NCI-H1092 (cell line): ENCODE measurements at places on chromosomes 4 and X.

DNA sequence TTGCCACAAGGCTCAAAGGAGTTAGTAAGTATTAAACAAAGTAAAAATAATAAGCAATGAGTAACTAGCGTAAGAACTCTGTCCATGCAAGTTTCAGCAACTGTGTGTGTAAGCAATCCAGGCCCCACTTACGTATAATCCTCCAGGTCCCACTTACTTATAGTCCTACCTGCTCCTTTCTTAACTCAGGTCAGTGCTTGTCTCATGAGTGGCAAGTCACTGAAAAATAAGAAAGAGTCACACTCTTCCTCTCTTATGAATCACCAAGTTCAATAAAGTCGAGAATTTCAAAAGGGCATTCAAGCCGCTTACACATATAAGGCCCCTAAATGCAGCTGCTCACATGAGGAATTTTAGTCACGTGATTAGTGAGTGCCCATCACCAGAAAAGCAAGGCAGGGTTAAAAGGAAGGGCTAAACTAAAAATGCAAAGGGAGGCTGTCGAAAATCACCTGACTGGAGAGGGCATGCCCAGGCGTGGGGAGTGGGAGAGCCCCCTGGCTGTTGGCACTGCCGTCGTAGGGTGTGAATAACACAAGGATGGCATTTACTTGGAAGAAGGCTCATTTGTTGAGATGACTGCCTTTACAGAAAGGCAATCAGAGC lies 58.2 kb downstream of the ZNF827 start:
- no peak for DNase-seq

DNA sequence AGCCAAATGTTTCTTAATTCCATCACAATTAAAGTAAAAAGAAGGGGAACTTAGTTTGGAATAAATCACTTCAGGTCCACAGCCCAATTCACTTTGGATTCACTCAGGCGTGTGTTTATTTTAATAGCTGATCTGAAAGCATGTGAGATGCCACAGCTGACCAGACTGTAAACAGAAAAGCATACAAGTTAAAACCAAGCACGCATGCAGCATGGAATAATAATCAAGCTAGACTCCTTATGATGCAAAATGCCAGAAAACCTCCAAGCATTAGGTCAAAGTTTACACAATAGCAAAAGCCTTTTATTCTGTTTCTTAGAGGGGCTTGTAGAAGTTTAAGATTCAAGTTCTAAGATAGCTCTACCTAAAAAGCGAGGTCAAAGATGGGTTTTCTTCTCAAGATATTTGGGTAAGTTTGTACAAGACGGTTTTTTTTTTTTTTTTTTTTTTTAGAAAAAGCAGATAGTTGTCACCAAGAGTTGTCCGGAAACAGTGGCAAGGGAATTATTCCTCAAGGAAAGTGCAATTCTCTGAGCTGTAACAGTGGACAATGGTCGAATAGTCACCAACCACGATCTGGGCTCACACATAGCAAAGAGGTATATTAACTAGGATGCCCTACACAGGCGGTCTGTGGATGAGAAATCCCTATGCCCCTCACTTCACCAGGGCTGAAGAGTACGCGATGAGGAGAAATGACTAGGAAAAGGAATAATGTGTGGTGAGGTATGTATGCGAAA lies 763 bp upstream of the PRRG1 start:
- DNase-seq: no peak

- no peak for DNase-seq
These were observed 535.9 kb downstream of the IQCM start for GRCh38 chr4:149279776-149280175.

GRCh38 chr4:67014592-67014991 lies 530.7 kb downstream of the CENPC start:
- no peak for DNase-seq

DNA sequence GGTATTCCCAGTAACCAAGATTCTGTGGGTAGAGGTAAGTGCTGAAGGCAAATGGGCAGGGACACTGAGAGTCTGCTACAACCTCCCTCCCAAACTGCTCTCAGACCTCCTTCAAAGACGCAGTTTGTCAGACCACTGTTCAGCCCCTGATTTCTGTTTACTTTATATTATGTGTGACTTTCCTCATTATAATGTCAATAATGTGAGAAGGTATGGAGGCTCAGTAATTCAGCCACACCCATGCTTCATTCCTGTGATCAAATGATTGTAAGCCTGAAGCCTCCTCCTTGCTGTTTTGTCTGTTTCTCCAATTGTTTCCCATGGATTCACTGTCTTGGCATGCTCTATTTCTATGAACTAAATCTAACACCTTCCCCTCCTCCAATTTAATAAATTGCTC lies 75.6 kb downstream of the SYTL5 start:
- DNase-seq: no peak

DNA sequence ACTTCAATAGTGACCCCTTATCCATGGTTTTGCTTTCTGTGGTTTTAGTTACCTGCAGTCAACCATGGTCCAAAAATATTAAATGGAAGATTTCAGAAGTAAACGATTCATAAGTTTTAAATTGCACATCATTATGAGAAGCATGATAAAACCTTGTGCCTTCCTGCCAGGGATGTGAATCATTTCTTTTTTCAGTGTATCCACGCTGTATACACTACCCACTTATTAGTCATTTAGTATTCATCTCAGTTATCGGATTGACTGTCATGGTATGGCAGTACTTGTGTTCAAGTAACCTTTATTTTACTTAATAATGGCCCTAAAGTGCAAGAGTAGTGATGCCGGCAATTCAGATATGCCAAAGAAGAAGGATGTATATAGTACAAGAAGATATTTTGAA lies 37.7 kb upstream of the TASL start:
- no peak for DNase-seq

DNA sequence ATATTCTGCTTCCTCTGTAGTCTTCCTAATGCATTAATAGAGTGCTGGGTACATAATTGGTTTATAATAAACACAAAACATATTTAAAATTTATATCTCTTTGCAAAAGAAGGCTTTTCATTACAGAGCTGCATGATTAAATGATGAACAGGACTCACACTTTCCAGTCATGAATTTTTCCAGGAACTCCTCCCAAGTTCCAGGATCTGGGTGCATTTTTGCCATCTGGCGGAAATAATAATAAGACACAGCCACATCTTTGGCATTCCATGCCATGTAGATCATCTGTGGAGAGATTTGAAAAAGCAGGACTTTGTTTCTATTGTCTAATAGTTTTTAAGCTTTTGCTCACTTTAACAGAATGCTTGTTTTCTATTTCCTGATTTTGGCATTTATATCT lies 40.2 kb upstream of the SULT1B1 start:
- no peak for DNase-seq

DNA sequence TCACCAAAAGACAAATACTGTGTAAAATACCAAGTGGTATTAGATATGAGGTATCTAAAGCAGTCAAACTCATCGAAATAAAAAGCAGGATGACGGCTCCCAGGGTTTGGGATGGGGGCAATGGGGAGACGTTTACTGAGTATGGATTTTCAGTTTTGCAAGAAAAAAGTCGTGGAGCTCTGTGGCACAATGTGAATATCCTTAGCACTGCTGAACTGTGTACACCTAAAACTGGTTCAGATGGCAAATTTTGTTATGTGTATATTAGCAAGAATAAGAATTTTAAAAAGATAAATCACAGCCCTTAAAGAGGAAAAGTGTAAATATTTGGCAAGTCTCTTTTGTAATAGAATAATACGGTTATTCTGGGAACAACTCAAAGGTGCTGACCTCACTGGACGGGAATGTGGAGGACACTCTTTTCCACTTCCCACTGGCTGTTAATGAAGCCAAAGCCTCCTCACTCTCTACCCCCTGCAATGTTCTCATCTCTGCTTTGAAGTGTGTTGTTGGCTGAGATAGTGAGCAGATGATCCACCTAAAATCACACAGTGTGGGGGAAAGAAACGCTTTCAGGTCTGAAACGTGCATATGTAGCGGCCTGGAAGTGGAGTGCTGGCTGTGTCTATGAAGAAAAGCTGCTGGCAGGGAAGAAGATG lies 49.2 kb downstream of the SEL1L3 start:
- DNase-seq: no peak

DNA sequence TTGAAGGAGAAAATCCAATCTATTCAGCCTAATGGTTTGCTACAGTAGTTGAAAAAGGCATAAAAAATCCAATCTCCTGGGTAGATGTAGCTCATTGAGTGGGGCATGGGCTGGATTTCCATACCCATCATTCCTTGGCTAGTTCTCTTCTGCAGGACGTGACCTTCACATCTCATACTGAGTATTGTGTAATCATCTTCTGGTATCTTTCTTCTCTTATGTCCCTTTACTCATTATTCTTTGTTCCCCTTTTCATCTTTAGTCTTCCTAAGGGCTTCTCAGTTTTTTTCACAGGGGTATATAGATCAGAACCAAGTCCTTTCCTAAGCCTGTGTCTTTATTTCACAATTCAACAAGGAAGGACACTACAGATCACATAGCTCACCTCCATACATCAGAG lies 727.6 kb upstream of the MAGEB2 start:
- no peak for DNase-seq

GRCh38 chr4:66059136-66059535 lies 388.8 kb upstream of the EPHA5 start:
- no peak for DNase-seq

DNA sequence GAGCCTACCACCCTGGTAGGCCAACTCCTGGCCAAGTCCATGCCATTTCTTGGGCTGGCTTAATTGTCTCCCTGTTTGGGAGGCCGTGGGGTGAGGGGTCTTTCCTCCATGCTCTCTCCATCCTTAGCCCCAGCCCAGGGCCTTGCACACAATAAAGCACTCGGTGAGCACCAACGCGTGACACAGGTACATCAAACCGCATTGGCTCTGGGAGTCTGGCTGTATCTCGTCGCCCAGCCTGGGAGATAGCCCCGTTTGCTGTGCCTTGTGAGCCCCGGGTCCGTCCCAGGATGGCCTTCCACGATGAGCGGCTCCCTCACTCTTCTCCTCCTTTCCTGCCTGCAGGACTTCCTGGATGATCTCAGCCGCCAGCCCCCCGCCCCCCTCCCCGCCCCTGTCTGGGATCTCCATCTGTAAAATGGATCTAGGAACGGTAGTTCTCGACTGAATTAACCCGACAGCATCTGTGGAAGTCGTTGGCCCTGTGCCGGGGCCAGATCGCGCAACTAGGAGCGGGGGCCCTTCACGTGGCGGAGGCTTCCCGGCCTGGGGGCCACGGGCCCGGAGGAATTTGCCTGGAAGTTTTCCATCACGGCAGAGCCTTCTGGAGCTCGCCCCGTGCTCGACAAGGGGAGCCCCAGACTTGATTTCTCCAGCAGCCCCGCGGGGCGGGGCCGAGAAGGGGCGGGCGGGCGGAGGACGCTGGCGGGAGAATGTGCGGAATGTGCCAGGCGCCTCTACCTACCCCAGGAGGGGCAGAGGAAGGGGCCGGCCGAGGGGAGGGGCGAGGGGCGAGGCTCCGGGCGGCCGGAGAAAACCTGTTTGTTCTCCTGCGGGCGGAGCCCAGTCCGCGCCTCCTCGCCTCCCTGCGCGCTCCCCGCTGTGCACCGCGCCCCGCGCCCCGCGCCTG lies at the start of gene ZNF185:
Gene ZNF185, plus strand, starts transcription at position 846 of the 910 bp plus-strand sequence. CDS start 16,423 bp downstream, outside the sequence.
- no peak for DNase-seq

DNA sequence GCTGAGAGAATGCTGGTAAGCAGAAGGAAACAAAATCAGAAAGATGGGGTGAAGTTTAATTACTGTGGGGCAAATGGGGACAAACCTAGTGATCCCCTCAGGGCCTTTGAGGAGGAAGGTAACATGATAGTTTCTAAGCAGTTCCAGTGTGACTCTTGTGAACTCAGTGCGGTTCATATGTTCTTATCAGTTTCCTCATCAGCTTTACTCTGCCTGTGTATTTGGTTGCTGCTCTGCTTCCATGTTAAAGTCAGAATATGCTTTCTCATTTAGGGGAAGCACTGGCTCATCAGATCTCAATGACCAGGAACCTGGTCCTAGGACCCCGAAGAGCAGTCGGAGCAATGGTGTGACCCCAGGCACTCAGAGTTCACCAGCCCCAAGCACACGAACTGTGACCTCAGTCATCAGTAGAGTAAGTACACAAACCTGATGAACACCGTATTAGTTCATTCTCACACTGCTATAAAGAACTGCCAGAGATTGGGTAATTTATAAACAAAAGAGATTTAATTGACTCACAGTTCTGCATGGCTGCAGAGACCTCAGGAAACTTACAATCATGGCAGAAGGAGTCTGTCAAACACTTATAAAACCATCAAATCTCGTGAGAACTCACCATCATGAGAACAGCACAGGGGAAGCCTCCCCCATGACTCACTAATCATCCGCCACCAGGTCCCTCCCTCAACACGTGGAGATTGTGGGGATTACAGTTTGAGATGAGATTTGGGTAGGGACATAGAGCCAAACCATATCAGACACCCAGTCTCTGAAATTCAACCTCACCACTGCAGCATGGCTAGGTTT lies 83.0 kb downstream of the SYTL5 start:
- DNase-seq: no peak

DNA sequence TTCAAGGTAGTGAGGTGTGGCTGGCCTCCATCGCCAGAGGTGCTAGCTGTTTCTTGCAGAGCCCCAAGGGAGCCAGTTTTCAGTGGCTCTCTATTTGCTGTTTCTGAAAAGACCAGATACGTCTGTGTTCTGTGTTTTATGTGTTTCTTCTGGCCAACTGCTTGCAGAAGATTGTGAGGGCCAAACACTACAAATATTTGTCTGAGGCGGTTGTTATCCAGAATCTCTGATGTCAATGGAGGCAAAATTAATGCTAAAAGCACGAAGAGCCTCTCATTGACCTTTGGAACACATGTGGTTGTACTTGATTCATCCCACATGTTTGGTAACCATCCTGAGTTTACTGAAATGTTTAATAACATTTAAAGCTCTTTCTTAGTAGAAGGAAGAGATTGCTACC lies 113.9 kb downstream of the CT47B1 start:
- DNase-seq: no peak

DNA sequence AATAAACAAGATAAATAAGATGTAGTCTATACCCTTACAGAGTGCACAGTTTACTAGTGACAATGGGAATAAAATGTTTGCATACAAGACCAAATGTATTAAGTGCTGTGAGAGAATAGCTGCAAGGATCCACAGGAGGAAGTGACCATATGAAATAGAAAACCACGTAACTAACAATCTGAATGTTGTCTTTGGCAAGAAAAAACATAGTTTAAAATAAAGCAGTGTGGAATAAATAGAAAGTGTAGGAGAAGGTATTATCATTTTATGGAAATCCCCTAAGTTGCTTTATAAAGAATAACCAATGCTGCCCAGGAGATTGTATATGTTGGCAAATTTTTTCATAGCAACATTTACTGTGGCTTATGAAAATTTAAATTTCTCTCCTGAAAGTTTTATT lies 116.1 kb downstream of the PCDH7 start:
- DNase-seq: no peak

- DNase-seq: no peak
These were observed 32.1 kb upstream of the HDAC8 start for GRCh38 chrX:72604705-72605104.

GRCh38 chr4:73055241-73055897 lies 14.1 kb downstream of the COX18 start:
- no peak for DNase-seq
